ENCODE measurements at places on chromosomes 12 and 14.
A peak's percentile ranks its signal among the peaks of the same experiment; 100 is the strongest.

- DNase-seq = no peak
Measured at GRCh38 chr12:103308396-103308795, 187.4 kb downstream of the C12orf42 start.

GRCh38 chr14:37599507-37600368 lies 4.3 kb downstream of the TTC6 start:
- no peak for DNase-seq

- no peak for DNase-seq
Measured at GRCh38 chr12:29320295-29321085, 60.5 kb downstream of the ERGIC2 start.

GRCh38 chr14:72598306-72598705 lies 295.6 kb downstream of the DPF3 start:
- peak; percentile 46 for DNase-seq

DNA sequence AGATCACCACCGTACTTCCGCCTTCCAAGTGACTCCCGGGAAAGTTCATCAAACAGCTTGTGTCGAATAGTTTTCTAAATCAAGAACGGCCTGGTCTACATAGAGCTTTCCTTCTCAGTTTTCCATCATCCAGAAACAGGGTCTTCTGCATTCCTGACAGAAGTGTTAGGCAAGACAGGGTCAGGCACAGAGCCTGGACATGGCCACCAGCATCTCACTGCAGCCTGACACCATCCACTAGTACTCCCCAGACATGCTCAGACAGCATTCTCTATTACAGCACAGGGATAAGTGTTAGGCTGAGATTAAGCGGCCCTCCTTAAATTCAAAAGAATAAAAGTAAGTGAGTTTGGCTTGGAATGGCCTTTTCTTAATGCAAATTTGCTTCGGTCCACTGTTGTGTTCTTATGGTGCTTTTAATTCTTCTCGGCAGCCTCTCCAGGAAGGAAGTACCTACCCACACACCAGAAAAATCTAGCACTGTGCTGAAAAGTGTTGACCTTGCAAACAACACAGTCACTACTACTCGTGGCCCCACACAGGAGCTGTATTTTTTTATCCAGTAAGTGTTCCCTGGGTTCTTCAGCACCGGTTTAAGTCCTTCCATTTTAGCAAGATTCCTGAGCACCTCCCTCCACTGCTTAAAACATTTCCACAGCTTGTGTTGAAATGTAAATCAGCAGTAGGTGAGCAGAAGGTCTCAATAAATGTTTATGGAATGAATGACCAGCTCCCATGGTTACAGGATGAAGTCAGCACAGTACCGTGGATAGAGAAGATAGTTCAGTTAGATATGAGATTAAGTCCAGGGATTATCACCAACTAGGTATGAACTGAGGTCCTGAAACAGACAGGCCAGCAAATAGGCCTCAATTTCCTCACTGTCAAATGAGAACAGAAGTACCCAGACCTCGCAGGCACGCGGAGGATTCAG lies 44.1 kb downstream of the SETD3 start:
- no peak for DNase-seq

- DNase-seq = no peak
Measured at GRCh38 chr12:46492471-46493085, 120.0 kb upstream of the SLC38A2 start.

DNA sequence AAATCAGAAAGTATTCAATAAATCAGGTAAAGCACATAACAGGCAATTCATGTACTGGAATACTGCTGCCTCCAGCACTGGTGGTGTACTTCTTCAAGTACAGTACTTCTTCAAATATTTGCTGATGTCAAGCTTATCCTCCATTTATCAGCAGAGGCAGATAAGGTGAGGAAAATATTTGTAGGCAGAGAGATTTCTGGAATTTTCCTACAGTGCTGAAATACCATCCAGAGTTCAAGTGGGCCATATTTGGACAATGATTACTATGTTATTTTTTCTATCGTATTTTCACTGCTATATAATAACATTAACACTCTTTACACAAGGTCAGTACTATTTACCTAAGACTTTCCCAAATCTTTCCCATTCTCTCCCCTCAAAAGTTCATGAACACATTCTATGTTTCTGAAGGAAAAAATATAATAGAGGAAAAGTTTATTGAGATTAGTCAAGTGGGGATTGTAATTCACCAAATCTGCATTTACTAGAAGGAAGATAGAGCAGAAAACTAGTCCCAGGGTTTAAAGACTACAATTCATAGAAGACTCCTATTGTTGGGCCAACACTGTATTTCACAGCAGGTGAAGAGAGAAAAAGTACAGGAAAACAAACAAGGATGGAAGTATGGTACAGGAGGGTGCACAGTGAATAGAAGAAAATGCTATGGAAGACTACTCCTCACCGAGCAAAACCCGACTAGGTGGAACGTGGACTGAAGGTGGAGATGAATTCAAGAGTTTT lies 141.1 kb downstream of the PAWR start:
- no peak for DNase-seq

- DNase-seq = peak; percentile 12
Measured at GRCh38 chr12:107990325-107990724, 138.8 kb upstream of the WSCD2 start.

DNA sequence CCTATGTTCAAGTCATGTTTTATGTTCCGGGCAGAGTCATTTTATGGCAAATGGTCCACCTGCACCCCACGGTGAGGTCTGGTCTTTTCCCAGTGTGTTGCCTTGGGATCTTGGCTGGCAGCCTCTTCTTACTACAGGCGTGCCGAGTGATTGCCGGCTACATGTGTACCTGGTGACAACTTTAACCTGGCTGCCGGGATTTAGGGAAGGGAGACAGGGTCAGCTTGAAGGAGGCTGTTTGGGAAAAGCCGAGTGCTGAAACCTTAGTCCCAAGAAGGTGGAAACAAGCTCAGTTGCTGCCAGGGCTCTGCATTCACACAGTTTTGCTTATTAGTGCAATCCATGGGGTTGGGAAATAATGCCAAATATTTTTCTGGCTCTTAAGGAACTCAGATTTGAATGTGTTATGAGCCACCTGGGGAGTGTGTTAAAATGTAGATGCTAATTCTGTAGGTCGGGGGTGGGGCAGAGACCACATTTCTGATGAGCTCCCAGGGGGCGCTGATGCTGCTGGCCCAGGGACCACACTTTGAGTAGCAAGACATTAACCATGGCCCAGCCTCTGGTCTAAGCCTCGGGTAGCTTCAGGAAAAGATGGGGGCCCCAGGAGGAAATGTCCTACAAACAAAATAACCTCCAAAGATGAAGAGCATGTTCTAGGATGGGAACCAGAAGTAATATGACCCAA lies 179.6 kb downstream of the TBX5 start:
- no peak for DNase-seq

- no peak for DNase-seq
Measured at GRCh38 chr12:58540480-58541299, 379.6 kb downstream of the LRIG3 start.

DNA sequence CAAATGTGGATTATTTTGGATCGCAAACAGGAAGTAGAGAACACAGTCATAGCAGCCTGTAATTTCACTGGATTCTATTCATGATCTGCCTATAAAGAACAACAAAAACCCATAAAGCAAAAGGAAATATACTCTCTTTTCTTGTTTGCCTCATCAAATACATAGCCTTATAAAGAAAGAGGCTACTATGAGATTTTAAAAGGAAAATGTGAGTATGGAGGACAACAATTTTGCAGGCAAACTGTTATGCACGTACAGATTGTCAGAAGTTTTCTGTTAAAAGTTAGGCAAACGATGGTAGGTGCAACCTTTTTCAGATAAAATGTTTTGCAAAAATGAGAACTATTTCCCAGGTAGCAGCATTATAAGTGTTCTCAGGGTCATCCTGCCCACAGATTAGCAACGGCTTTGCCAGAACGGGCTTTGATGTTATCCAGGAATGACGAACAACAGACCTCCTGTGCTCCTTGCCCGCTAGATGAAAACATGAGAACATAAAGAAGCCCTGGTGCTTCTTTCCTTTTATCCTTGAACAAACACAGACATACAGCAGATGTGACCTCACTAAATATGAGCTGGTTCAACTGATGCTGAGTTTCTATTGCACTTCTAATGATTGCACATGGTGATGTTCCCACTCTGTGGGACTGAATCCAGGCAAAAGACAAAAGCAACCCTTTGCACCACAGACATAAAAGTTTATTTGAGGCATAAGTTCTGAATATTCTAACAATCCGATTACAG lies 88.1 kb downstream of the ITPR2 start:
- no peak for DNase-seq

DNA sequence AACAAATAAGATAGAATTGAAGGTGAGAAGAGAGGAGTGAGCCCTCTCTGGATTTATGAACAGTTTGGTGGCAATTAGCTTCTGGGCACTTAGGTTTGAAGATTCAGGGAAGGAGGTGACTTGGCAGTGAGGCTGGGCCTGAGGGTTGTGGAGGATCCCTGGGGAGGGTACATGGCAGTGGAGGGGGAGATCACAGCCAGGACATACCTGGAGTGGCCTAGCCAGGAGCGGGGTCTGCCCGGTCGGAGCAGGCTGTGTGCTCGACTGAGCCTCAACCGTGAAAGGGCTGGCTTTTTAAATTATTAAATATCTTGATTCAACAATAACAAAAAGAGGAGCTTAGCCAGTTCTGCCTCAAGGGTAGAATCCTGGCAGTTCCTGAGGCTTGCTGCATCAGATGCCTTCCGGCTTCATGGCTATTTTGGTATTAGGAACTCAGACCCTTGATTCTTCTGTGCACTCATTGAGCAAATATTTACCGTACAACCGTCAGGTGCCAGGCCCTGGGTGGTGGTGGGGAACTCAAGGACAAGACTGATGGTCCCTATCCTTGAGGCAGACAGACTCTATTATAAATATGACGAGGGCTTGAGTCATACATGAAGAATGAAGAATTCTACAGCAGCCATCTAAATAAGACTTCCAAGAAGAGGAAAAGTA lies 73.4 kb downstream of the SPTB start:
- DNase-seq = no peak

- DNase-seq = no peak
Measured at GRCh38 chr14:90522571-90523191, 125.9 kb downstream of the CALM1 start.

- no peak for DNase-seq
Measured at GRCh38 chr14:104048758-104049507, 36.6 kb upstream of the ASPG start.

DNA sequence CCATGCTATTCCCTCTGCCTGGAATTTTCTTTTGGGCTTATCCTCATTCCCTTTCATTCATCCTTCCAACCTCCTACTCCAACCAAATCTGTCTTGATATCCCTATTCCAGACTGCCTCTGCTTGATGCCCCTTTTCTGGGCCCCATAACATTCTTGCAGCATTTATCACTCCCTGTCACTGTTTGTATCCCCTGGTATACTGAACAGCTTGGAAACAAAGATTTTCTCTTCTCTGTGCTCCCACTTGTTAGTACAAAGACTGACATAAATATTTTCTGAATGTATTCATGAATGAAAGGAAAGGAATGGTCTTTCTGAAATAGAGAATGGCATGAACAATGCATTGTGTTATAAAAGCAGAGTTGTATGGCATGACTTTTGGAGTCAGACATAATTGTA lies 7.5 kb downstream of the IRAK4 start:
- DNase-seq = no peak

- no peak for DNase-seq
Measured at GRCh38 chr12:38586789-38587188, 270.2 kb downstream of the ALG10B start.

- no peak for DNase-seq
Measured at GRCh38 chr14:59695198-59695597, 118.6 kb upstream of the CCDC175 start.

DNA sequence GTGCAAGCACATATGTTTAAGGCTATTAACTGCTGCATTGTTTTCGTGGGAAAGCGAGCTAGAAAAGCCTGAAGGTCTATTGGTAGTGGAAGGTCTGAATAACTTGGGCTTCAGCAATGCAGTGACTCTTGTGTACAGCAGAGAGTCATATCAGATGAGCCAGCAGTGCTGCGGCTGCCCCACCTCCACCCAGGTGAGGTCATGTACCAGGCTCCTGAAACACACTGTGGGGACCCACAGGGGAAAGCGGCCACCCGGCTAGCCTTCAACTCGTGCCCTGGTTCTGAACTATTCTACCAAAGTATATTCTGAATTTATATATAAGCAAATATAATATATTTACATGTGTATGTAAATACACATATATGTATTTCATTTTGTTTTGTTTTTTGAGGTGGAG lies 12.7 kb upstream of the RAN start:
- no peak for DNase-seq

DNA sequence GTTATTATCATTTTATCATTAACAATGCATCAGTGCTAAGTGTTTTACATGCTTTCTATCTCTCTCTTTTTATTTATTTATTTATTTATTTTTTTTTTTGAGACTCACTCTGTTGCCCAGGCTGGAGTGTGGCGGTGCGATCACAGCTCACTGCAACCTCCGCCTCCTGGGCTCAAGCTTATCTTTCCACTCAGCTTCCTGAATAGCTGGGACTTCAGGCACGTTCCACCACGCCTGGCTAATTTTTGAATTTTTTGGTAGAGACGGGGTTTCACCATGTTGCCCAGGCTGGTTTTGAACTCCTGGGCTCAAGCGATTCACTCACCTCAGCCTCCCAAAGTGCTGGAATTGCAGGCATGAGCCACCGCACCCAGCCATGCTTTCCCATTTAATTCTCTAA lies 3.9 kb upstream of the BTG1 start:
- no peak for DNase-seq

DNA sequence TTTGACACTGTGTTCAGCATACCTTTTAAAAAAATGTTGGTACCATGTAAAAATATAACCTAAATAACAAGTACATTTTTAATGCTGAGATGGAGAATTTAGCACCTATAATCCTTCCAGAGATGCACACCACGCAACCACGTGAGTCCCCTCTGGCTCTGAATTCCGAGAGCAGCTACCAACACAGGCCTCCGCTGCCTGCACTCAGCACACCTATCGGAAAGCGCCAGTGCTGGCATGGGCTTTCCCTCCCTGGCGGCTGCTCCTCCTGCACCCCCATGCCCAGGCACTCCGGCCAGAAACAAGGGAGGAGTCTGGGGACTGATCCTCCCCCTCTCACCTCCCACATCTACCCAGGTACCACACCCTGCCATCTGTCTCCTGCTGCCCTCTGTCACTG lies 47.0 kb downstream of the ITPK1 start:
- no peak for DNase-seq

DNA sequence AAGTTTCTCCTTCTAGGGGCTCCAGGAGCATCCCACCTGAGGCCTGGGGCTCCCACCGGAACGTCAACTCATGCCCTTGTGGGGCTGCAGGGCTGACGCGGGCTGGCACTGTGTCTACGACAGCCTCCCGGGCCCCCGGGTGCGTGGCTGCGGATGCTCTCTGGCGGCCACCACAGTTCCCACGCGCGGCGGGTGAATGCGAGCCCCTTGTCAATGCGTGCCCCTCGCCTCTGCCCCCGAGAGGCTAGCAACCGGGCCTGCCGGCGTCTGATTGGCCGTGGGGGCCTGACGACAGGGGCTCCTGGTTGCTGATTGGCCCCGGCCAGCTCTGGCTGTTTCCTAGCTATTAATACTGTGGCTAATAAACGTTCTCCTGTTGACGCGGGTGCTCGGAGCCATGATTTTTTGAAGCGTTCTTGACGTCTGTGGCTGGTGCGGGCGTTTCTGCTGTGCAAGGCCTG lies 1.8 kb upstream of the MEG3 start:
- no peak for DNase-seq

GRCh38 chr14:58276208-58276607 lies 22.1 kb upstream of the ARID4A start:
- no peak for DNase-seq

- DNase-seq = no peak
Measured at GRCh38 chr14:79044894-79045624, 874.9 kb downstream of the NRXN3 start.
